Memory B cell (primary cell): ENCODE measurements at places on chromosomes 11 and 22.

DNA sequence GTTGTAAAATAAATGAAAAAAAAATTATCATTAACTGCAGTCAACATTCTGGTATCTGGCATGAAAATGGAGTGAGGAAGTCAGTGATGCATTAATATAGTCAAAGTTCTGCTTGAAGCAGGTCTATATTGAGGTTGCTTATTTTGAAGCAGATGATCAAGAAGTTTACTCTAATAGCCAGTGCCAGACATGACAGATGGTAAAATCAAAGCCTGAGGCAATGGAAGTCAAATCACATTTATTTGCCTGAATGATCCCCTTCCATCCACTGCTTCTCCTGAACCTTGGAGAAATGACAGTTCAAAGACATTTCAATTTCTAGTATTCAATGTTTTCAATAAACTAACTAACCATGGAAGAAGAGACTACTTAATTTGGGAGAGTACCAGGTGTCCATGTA lies 430.0 kb downstream of the FAM181B start:
- DNase-seq: no peak

DNA sequence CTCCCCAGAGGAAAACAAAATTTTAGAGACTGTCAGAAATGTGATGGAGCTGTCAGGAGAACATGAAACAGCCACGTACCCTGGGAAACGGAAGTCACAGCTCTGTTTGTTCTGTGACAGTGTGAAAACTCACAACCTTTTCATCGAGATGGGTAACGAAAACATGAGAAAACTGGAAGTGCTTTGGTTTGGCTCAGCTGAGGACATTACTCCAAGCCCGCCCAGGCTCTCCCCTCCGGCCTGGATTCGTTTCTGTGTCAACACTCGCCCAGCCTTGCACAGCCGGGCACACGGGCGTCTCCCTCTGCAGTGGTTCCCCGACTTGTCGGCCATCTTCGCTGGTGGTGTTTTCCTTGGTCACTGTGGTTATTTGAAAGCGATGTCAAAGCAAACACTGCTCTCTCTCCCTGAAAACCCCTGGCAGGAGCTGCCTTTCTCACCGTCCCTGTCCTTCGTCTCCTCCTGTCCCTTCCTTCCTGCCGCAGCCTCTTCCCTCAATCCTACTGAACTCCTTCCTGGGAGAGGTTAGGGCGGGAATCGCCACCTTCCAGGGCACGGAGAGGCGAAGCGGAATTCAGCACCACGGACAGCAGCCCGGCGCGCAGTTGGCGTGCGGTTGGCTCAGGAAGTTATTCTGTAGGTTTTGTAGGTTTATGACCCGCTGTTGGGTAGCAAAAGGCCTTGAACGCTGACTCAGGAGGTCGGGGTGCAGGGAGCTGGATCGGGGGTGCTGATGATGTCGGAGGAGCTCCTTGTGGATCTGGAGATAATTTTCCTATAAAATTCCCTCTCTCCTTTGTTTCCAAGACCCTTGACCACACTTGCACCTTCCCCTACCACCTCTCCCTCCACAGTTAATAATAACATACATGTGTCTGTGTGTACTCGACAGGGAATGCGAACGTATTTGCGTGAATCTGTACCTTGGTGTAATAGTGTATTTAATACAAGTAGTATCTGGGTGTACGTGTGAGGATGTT lies 13.1 kb upstream of the RPS19BP1 start:
- DNase-seq: no peak

GRCh38 chr22:35553341-35553740 lies 12.7 kb downstream of the RASD2 start:
- no peak for DNase-seq

GRCh38 chr11:43580735-43581369 lies 99.7 kb upstream of the HSD17B12 start:
- DNase-seq: no peak
